ENCODE measurements at places on chromosomes 2 and 18.
A peak's percentile ranks its signal among the peaks of the same experiment; 100 is the strongest.

- no peak for DNase-seq
These were observed 564.9 kb downstream of the CNTNAP5 start for GRCh38 chr2:124589971-124590370.

DNA sequence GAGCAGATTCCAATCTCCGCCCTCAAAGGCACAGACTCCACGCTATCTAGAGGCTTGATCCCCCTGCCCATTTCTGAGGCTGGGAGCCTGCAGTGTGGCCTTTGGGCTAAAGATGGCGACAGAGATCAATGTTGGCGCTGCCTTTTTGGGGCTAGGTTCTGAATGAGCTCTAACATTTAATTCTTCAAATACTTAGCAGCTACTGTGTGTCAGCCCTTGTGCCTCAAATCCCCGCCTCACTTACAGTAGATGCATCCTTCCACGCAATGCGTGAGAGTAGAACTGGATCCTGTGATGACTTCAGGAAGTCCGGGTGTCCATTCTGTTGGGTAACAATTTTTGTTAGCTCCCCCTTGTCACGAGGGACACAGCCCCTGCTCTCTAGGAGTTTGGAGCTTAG is 12.4 kb downstream of the IL1F10 start:
- DNase-seq, result peak; percentile 11

DNA sequence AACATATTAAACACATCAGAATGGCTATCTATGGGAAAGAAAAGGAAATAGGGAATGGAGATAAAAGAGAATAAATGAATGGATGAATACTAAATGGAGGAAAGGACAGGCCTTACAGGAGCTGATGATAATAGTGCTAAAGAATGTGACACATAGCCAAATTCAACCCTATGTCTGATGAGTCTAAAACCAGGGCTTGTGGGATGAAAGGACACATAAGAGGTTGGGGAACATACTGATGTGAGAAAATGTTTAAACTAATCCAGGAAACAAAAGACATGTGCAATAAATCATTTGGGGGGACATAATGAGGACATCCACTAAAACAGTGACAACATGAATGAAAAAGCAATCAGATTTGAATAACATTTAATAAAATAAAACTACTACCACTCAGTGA is 120.0 kb downstream of the DYM start:
- no peak for DNase-seq

DNA sequence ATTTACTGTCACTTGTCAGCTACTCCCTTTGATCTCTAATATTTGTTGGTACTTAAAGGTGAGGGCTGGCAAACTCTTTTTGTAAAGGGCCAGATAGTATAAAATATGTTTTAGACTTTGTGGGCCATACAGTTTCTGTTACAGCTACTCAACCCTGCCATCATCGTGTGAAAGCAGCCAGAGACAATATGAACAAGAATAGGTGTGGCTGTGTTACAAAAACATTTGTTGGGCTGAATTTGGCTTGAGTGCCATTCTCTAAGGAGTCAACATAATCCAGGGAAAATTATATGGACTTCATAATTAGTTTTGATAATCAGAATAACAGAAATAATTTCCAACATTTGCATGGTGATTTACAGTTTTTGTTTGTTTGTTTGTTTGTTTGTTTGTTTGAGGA is 190.6 kb downstream of the LTBP1 start:
- no peak for DNase-seq

DNA sequence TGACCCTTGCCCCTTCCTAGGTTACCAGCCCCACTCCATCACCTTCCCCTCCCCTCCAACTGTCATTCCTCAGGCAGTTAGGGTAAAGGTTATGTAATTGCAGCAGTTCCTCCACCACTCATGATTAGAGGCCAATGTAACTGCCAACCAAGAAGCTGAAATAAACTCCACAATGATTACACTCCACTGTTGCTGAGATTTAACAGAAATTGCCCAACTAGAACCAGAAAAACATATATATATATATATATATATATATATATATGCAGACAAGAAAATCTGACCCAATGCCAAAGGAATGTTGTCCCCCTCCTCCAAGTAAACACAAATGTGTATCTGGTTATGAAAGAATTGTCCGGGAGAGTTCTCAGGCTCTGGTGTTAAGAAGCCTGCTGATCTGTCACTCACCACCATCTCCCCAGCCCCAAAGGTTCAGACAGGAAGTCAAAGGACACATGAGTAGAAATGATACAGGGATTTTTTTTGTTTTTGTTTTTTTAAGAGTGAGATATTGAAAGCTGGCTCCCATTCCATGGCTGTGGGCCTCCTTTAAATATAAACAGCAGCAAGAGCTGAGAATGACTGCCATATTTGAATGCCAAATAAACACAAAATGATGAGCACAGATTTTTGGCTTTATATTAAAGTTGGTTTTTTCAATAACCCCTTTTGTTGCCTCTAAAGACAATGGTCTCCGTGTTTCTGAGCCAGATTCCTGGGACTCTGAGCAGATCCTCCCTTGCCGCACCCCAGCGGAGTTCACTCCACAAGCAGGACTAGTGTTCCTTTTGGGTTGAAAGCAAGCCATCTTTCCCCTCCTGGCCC is 127.2 kb upstream of the MAPRE2 start:
- no peak for DNase-seq
